ENCODE measurements at places on chromosomes 3 and 15. TPM values are rescaled to one million over a fixed set of nuclear protein-coding genes. Genes with fewer than 3 reads are reported as not detected.

GRCh38 chr3:40704224-40704623, 179.5 kb downstream of the ZNF621 start:
- no peaks in the 10 kb centered on the region for H3K4me1 ChIP-seq
- no peak overlapping the region for H3K27ac ChIP-seq
- DNase-seq, result no peak
- H3K27me3 ChIP-seq, result no peaks in the 10 kb centered on the region

Gene PHLDB2
- 3.0 TPM for polyA plus RNA-seq

Gene FANCD2OS
- polyA plus RNA-seq, result not detected

Gene P2RY12
- polyA plus RNA-seq, result not detected

Measured in psoas muscle (tissue), 8 donors.